ENCODE measurements at places on chromosomes 11 and 22. TPM values are rescaled to one million over a fixed set of nuclear protein-coding genes. Genes with fewer than 3 reads are reported as not detected.

POU2AF2 gene
- total RNA-seq: not detected

- peaks cover 6% of the 10 kb centered on the region for H3K36me3 ChIP-seq
- no peak overlapping the region for H3K27ac ChIP-seq
- no peaks in the 10 kb centered on the region for H3K27me3 ChIP-seq
- peaks cover 17% of the 10 kb centered on the region for H3K4me1 ChIP-seq
- no peak for DNase-seq
These were observed 11.2 kb downstream of the CCS start for GRCh38 chr11:66604155-66604554.

- H3K27me3 ChIP-seq: no peaks in the 10 kb centered on the region
- no peaks in the 10 kb centered on the region for H3K36me3 ChIP-seq
- no peak overlapping the region for H3K27ac ChIP-seq
- H3K4me1 ChIP-seq: peaks cover 15% of the 10 kb centered on the region
These were observed 87.6 kb downstream of the LARGE1 start for GRCh38 chr22:33832558-33833151.

DNA sequence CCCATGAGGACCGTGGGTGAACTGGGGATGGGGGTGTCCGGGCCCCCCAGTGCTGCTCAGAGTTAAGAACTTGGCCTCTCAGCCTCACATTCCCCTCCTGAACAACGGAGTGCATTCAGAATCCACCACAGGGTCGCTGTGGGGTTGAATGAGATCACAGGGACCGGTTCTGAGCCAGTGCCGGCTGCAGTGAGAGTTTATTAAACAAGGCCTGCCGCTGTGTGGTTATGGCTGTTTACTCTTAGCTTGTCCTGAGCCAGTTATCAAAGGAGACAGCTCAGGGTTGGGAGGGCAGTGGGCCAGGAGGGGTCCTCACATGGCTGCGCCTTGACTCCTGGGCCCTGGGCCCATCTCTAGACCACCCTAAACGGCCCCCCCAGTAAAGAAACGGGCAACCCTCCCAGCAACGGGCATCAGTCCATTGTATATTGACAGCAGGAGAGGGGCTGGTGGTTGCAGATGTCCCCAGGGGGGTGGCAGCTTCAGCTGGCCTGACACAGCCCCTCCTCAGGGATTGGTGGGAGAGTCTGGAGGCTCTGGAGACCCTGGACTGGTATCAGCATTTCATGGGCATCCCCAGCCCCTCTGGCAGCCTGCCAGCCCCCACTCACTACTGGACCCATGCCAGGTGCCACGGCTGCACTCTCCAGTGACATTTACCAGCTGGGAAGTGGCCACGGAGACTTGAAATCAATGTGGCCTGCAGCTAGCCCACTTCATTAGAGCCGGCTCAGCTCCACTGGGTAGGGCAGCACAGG lies 15.1 kb upstream of the CABP7 start:
- H3K4me1 ChIP-seq: peaks cover 36% of the 10 kb centered on the region
- no peaks in the 10 kb centered on the region for H3K36me3 ChIP-seq
- no peak overlapping the region for H3K4me3 ChIP-seq
- H3K27me3 ChIP-seq: no peaks in the 10 kb centered on the region
- H3K27ac ChIP-seq: no peak overlapping the region

GRCh38 chr11:25758145-25758661 lies 573.7 kb upstream of the ANO3 start:
- no peak overlapping the region for H3K27ac ChIP-seq
- H3K4me3 ChIP-seq: no peak overlapping the region
- H3K27me3 ChIP-seq: no peaks in the 10 kb centered on the region
- DNase-seq: no peak
- H3K36me3 ChIP-seq: no peaks in the 10 kb centered on the region
- no peaks in the 10 kb centered on the region for H3K4me1 ChIP-seq

- no peaks in the 10 kb centered on the region for H3K4me1 ChIP-seq
- H3K4me3 ChIP-seq: no peak overlapping the region
- no peak overlapping the region for H3K27ac ChIP-seq
- H3K36me3 ChIP-seq: no peaks in the 10 kb centered on the region
- no peak for DNase-seq
These were observed 98.5 kb downstream of the EHF start for GRCh38 chr11:34719303-34719848.

GRCh38 chr11:111426617-111427016 lies 47.5 kb upstream of the POU2AF1 start:
- H3K4me1 ChIP-seq: peaks cover 28% of the 10 kb centered on the region
- no peaks in the 10 kb centered on the region for H3K36me3 ChIP-seq
- DNase-seq: no peak
- peak overlapping the region; percentile 51 for H3K27ac ChIP-seq
- H3K4me3 ChIP-seq: no peak overlapping the region
- no peaks in the 10 kb centered on the region for H3K27me3 ChIP-seq
